ENCODE measurements at places on chromosomes 16 and 17.

- no peak for DNase-seq
These were observed 15.7 kb downstream of the GJD3 start for GRCh38 chr17:40348562-40349476.

GRCh38 chr16:3948378-3948995 is 68.0 kb upstream of the CREBBP start:
- no peak for DNase-seq

DNA sequence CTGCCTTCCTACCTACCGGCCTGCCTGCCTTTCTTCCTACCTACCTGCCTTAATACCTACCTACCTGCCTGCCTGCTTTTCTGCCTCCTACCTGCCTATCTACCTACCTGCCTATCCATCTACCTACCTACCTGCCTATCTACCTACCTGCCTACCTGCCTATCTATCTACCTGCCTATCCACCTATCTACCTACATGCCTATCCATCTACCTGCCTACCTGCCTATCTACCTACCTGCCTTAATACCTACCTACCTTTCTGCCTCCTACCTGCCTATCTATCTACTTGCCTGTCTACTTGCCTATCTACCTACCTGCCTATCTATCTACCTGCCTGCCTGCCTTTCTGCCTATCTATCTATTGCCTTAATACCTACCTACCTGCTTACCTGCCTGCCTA is 383.8 kb upstream of the PSMD7 start:
- no peak for DNase-seq

GRCh38 chr17:1746975-1747543 is 4.4 kb downstream of the SERPINF2 start:
- no peak for DNase-seq

- peak; percentile 45 for DNase-seq
These were observed 56.4 kb downstream of the SLC6A2 start for GRCh38 chr16:55711959-55712876.

DNA sequence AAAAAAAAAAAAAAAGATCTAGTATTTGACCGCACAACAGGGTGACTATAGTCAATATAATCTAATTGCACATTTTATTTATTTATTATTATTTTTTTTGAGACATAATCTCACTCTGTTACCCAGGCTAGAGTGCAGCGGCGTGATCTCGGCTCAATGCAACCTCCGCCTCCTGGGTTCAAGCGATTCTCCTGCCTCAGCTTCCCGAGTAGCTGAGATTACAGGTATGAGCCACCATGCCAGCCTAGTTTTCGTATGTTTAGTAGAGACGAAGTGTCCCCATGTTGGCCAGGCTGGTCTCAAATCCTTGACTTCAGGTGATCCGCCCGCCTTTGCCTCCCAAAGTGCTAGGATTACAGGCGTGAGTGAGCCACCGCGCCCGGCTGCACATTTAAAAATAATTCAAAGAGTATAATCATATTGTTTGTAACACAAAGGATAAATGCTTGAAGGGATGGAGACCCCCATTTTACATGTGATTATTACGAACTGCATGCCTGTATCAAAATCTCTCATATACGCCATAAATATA is 794 bp downstream of the ANKS3 start:
- no peak for DNase-seq

- DNase-seq, result no peak
These were observed 5.9 kb upstream of the SSTR5 start for GRCh38 chr16:1066584-1067172.

DNA sequence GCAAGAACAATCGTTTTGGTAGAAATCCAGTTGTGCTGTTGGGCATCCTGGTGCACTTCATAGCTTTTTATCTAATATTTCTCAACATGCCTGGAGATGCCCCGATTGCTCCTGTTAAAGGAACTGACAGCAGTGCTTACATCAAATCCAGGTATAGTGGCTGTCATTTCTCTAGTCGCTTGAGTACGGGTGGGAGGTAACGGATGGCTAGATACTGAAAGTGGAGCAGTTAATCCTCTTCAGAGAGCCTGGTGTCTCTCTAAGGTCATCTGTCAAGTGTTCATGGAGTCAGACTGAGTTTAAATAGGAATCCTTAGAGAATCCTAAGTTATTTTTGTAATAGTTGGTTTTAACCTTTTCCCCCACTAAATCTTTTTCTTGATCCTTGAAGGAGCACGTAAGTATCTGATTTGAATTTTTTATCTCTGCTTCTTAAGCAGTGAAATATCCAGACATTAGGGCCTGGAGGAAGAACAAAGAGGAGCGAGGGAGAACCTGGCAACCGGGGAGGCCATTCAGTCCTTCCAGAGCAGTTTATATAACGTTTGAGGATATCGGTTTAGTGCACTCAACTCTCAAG is 37.2 kb downstream of the MFSD11 start:
- DNase-seq, result no peak

GRCh38 chr17:32136856-32137255 is 5.4 kb upstream of the RHOT1 start:
- no peak for DNase-seq

GRCh38 chr16:26111900-26112299 is 420.1 kb downstream of the HS3ST4 start:
- DNase-seq, result no peak

DNA sequence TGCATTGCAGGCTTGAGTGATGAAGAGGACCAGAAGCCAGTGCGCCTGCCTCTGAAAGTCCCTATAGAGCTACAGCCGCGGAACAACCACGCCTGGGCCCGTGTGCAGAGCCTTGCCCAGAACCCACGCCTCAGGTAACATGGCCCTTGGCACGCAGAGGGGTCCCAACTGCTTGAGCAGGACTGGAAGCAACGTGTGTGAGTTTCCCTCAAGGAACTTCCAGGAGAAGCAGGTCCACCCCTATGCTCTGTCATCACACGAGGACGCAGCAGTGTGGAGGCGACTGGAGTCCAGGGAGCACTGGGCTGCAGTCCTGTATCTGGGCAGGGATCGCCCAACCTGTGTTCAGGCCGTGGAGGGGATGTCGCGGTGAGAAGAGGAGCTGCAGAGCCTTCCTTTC is 25.1 kb upstream of the JPT2 start:
- DNase-seq, result no peak

DNA sequence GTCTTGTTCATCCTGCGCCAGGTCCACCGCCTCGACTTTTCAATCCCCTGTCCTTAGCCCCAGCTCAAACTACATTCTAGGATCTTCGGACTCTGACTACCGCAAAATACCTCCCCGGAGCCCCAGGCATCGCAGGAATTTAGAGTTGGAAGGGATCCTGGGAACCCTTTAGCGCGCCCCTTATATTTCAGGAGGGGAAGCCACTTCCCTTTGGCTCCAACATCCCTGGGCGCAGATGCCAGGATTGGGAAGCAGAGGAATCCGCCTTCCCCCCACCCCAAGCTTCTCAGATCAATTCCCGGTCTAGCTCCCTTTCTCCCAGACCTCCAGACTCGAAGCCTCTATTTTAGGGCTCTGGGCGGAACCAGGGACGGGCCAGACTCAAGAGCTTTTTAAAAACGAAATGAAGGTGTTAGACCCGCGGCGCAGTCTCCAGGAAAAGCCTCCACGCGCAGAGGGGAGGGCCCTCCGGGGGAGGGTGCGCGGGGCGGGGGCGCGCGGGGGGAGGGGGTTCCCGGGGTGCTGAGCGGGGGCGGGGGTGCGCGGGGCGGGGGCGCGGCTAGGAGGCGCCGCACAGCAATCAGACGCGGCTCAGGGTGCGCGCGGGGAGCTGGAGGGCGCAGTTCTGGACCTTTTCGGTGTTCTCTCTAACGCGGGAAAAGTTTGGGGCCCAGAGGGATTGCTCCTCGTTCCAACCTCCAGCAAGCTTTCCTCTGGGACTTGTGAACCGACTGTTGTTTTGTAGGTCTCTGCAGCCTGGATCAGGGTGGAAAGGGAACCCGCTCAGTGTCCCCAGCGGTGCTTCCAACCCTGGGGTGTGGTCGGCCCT is 1.6 kb downstream of the AHSP start:
- no peak for DNase-seq

DNA sequence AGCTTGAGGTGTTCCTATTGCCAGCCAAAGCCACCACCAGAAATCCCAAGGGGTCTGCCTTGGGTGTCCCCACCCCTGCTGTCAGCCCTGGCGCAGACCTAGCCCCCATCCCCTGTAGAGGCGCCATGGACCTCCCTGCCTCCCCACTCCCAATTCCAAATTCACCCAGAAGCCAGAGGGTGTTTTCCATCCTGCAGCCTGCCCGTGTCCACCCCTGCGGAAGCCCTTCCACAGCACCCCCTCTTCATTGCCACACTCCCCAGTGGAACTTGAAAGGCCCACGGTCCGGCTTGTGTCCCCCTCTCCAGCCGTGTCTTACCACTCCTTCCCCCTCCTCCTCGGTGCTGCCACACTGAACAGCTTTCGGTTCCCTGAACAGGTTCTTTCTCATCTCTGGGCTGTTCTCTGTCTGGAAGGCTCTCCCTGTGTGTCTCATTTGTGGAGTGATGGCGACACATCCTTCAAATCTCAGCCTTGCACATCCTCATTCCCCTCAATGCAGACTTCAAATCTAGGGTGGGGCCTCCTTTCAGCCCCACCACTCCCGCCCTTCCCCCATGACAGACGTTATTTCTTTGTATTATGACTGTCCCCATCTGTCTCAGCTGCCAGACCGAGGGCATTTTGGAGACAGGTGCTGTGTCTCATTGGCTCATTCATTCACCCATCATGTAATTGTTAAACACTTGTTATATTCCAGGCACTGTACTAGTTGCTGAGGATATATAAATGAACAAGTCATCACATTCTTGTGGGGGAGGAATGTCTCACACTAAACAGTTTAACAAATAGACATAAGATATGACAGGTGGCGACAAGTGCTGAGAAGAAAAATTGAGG is 36.3 kb downstream of the ADGRG5 start:
- DNase-seq, result no peak

- DNase-seq, result peak; percentile 96
These were observed at the start of gene METTL26 for GRCh38 chr16:636206-637080. Gene METTL26, minus strand, starts transcription at chr16:636305. Its CDS starts 15 bp downstream, at chr16:636290.

GRCh38 chr16:29662729-29663015 is 375 bp upstream of the SPN start:
- no peak for DNase-seq

DNA sequence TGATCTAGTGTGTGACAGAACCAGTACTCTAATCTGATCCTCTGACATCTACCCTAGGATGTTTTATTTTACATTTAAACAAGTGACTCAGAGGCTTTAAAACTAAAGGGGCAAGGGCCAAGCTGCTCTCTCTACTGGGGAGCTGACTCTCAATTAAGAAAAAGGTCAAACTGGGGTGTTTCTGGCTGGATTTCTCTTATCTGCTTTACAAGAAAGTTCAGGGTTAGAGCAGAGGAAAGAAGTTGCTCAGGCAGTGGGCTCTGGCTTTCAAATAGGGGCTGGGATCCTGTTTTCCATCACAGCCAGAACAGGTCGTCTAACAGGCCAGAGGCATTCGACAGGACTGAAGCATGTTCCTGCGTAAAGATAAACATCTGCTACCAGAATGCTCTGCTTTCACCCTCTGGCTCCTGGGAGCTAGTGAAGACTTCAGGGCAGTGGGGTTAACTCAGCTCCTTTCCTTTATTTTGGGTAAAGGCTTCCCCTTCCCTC is 8.5 kb downstream of the MMP28 start:
- no peak for DNase-seq

DNA sequence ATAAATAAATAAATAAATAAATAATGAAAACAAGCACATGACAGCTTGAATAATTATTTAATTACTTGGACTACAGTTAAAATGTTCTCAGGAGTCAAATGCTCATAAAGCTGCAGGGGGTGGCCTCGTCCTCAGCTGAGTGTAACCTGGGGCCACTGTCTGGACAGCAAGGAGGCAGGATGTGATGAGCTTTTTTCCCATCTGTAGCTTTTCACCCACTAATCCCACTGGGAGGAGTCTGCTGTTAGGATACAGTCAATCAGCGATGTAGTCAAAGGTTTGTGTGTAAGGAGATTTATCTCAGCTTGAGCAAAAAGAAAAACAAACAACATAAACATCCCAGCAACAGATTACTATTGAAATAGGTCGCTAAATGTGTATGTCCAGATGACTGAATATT is 22.5 kb downstream of the ZCCHC14 start:
- DNase-seq, result no peak

GRCh38 chr16:85916141-85916890 is 17.4 kb downstream of the IRF8 start:
- no peak for DNase-seq

DNA sequence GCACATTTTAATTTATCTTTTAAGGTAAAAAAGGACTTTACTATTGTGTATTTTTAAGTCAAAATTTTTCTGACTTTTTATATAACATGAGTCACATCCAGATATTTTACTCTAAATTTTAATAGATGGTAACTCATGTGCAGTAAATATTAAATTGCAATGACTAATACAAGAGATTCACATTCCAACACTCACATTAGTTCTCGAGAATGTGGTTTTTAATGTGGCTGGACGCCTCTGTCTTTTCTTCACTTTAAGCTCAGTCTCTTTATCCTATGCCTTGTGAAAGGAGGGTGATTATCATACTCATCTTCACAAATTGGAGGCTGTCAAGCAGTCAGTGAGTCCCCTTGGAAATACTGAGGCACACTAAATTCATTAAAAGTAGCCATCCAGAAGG is 315.6 kb downstream of the HS3ST3B1 start:
- no peak for DNase-seq

GRCh38 chr17:61345825-61346666 is 53.6 kb upstream of the TBX2 start:
- no peak for DNase-seq

DNA sequence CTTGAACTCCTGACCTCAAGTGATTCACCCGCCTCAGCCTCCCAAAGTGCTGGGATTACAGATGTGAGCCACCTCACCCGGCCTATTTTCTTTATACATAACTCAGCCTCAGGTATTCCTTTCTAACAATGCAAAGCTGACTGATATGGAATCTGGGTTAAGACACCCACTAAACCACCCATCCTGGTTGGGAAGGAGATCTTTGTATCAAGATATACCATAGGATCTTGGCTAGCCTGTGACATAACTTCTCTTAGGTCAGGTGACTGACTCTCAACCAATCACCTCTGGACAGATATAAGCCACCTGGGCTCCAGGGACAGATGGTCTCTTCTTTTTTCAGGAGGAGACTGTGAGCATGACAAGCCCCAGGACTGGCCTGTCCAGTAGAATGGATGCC is 51.2 kb upstream of the NKD1 start:
- no peak for DNase-seq

- no peak for DNase-seq
These were observed 583 bp upstream of the CYLD start for GRCh38 chr16:50741225-50741780.

DNA sequence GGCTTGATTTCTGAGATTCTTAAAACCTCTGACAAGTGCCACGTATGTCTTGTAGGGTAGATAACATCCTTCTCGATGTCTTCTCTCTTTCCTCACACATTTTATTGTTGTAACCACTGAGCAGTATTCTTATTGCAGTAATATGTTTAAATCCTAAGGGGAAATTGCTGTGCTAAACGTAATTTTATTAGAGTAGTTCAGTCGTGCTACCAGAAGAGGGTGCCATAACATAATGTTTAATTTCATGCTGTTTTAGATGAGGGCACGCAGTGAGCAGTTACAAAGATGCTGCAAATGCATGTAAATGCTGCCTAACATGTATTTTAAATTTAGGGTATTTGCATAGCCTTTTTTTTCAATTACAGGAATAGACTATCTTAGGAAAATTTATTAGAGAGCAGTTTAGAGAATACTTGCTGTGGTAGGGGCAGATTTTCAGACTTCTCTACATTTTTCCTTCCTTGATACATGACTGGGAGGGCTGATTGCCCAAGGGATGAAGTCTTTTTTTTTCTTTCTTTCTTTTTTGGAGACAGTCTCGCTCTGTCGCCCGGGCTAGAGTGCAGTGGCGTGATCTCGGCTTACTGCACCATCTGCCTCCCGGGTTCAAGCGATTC is 51.7 kb downstream of the GAN start:
- no peak for DNase-seq

- DNase-seq, result no peak
These were observed 761 bp downstream of the PDF start for GRCh38 chr16:69329369-69330285.

GRCh38 chr17:46976626-46977270 is 2.3 kb downstream of the RPRML start:
- no peak for DNase-seq
